ENCODE measurements at places on chromosomes 16 and 17. TPM values are rescaled to one million over a fixed set of nuclear protein-coding genes. Genes with fewer than 3 reads are reported as not detected.

Gene SLC5A11
- not detected for total RNA-seq

Gene C17orf50
- total RNA-seq, result not detected

Gene FBRS
- total RNA-seq, result 24.2 TPM

Gene OR1A1
- total RNA-seq, result not detected

Gene OR2C1
- not detected for total RNA-seq

All from melanocyte of skin (primary cell).